ENCODE measurements at places on chromosomes 5 and 9. TPM values are rescaled to one million over a fixed set of nuclear protein-coding genes. Genes with fewer than 3 reads are reported as not detected.

GRCh38 chr9:36158917-36159316 is 10.3 kb upstream of the CCIN start:
- no peak for DNase-seq

GRCh38 chr9:92650839-92651621 is 18.9 kb downstream of the IPPK start:
- DNase-seq, result peak; percentile 91

GRCh38 chr5:154345255-154345952 is 100.4 kb upstream of the SAP30L start:
- DNase-seq, result no peak

DNA sequence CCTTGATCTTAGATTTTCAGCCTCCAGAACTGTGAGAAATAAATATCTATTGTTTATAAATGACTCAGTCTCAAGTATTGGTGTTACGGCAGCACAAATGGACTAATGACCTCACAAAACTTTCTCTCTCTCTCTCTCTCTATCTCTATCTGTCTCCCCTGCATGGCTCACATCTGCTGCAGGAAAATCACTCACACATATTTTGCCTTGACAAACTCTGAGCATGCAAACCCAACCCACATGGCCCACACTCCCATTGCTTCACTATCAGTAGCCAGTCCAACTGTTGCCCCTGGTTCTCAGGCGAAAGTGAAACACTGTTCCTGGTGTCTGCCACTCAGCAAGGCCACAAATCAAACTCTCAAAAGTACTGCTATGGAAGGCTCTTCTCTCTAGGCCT is 66.4 kb upstream of the PIK3R1 start:
- DNase-seq, result no peak

Gene SLC46A2
- not detected for total RNA-seq

Gene AK8
- not detected for total RNA-seq

- DNase-seq, result no peak
Observed at GRCh38 chr5:947626-948471, 55.2 kb downstream of the TRIP13 start.

Gene FUT7
- not detected for total RNA-seq

Gene C5orf58
- total RNA-seq, result not detected

Gene FGF10
- total RNA-seq, result 5.9 TPM

DNA sequence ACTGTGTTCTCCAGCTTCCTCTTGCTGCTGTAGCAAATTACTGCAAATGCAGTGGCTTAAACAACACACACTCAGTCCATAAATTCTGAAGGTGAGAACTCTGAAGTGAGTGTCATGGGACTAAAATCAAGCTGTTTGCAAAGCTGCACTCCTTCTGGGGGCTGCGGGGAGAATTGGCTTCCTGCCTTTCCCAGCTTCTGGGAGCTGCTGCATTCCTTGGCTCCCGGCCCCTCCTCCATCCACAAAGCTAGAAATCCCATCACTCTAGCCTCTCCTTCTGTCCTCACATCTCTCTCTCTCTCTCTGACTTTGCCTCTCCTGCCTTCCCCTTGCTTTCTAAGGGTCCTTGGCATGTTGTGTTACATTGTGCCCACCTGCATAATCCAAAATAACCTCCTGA is 14.2 kb upstream of the MED10 start:
- no peak for DNase-seq

- no peak for DNase-seq
Observed at GRCh38 chr9:88179062-88179521, 40.8 kb upstream of the SPATA31C2 start.

DNA sequence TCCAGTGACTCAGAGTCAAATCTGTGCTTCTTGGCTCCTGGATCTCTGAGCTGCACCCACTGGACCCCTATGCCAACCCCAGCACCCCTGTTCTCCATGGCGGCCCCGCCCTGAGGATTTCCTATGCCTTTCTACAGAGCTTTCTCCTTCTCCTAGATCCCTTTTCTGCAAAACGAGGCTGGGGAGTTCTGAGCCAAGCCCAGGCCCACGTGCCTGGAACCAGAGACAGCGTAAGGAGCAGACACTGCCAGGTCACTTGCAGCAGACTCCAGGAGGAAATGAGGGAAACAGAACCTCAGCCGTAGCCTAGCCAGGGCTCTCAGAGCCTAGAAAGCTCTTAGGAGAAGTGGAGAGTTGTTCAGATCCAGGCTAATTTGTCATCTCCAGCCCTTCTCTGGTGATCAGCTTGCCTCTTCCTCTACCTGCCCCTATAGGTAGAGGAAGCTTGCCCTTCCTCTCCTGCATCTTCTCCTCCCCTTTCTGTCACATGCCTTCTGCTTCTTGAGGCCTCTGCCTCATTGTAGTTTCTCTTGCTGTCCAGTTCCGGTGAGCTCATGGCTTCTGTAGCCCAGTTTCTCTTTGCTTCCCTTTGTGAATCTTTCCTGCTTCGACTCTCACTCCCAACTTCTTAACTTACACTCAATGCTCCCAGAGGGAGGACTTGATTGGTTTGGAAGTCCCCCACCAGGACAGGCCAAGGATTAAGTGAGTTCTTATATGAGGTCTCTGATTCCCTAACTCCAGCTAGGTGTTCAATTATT is 163.4 kb downstream of the RGS3 start:
- DNase-seq, result peak; percentile 77

- DNase-seq, result no peak
Observed at GRCh38 chr5:168300326-168301182, 9.1 kb downstream of the WWC1 start.

Gene UBLCP1
- 23.5 TPM for total RNA-seq
